Right ventricle myocardium superior (tissue), 1 donor: ENCODE measurements at places on chromosomes 12 and 14. TPM values are rescaled to one million over a fixed set of nuclear protein-coding genes. Genes with fewer than 3 reads are reported as not detected.

OAS2 gene
- total RNA-seq: 3.7 TPM

KLRD1 gene
- 1.6 TPM for total RNA-seq

RARG gene
- total RNA-seq: 15.4 TPM

OTUB2 gene
- total RNA-seq: 0.56 TPM

STAC3 gene
- 1.2 TPM for total RNA-seq

DLGAP5 gene
- 0.27 TPM for total RNA-seq

NEUROD4 gene
- total RNA-seq: not detected

CACNA1C gene
- total RNA-seq: 151 TPM

SLC6A15 gene
- not detected for total RNA-seq

DIO3 gene
- 0.16 TPM for total RNA-seq

OVCH1 gene
- not detected for total RNA-seq

IGF1 gene
- total RNA-seq: 8.3 TPM

GOLGA5 gene
- total RNA-seq: 17.5 TPM

GSG1 gene
- total RNA-seq: not detected

TPPP2 gene
- total RNA-seq: 0.81 TPM

HHIPL1 gene
- 1.6 TPM for total RNA-seq

LRFN5 gene
- total RNA-seq: 1.2 TPM

TMEM263 gene
- total RNA-seq: 28.8 TPM

KITLG gene
- total RNA-seq: 10.1 TPM

RGS6 gene
- total RNA-seq: 26.1 TPM

HOXC12 gene
- not detected for total RNA-seq

NANOG gene
- not detected for total RNA-seq

RAD9B gene
- total RNA-seq: 0.67 TPM

AMHR2 gene
- not detected for total RNA-seq

SERPINA5 gene
- total RNA-seq: 2.7 TPM

YY1 gene
- 48.1 TPM for total RNA-seq

MYO1H gene
- 0.78 TPM for total RNA-seq

KLHL33 gene
- total RNA-seq: 0.70 TPM

ESRRB gene
- total RNA-seq: 2.2 TPM

CLEC1B gene
- total RNA-seq: not detected

KRT77 gene
- total RNA-seq: not detected

CORO1C gene
- total RNA-seq: 69.1 TPM

JDP2 gene
- 22.1 TPM for total RNA-seq

CAPZA3 gene
- not detected for total RNA-seq

PZP gene
- 1.3 TPM for total RNA-seq

TPCN1 gene
- total RNA-seq: 128 TPM

SPATS2 gene
- total RNA-seq: 7.0 TPM

RNF212B gene
- total RNA-seq: not detected
